Right cardiac atrium (tissue), 5 donors: ENCODE measurements at places on chromosomes 13 and 19. TPM values are rescaled to one million over a fixed set of nuclear protein-coding genes. Genes with fewer than 3 reads are reported as not detected.

- DNase-seq = peak; percentile 85
Observed at GRCh38 chr19:46624958-46625661, at the start of gene PTGIR. PTGIR (minus strand) TSS chr19:46625089; CDS start chr19:46624225, 864 bp downstream.

GRCh38 chr13:75480671-75481175 is 1.2 kb downstream of the TBC1D4 start:
- DNase-seq = peak; percentile 57

DNA sequence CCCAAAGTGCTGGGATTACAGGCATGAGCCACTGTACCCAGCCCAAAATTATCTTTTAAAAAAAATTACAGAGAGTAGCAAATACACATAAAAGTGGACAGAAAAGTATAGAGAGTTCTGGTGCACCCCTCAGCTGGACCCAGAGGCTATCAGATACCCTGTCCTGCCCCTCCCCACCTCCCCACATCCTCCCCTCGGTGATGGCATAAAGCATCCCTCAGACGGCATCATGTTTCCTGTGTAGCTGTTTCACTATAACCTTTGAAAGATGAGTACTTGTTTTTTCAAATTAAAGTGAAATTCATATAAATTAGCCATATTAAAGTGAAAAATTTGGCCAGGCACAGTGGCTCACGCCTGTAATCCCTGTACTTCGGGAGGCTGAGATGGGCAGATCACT is 20.1 kb downstream of the SLC27A1 start:
- DNase-seq = no peak

SYMPK gene
- total RNA-seq = 33.6 TPM

- DNase-seq = no peak
Observed at GRCh38 chr19:21022996-21023395, 2.5 kb downstream of the ZNF430 start.

DNA sequence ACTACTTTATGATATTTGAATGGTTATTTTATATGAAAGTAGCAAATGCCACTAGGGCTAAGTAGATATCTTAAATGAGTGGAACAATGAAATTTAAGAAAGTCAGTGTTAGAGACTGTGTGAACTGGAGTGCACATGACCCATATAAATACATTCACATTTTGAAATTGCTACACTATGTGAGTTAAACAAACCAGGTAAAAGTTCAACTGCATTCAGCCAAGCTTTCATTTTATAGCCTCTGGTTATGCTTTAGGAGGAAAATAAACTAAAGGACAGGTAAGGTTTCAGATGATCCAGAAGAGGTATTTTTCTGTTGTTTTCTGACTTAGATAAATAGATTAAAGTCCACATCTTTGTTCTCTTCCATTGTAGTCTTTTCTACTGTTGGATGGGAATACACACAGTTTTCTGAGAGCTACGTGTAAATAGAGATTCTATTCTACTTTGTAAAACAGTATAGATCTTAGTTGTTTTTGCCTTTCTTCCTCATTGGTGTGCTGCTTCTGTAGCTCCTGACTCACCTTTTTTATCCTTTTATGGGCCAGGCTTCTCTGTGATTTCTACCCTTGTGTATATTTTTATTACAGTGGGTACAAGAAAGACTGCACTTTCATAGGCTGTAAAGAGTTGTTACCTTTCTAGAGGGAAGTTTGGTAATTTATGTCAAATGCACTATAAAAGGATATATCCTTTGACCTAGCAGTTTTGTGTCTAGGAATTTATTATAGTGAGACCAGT is 54.6 kb upstream of the KCTD4 start:
- DNase-seq = no peak

DNA sequence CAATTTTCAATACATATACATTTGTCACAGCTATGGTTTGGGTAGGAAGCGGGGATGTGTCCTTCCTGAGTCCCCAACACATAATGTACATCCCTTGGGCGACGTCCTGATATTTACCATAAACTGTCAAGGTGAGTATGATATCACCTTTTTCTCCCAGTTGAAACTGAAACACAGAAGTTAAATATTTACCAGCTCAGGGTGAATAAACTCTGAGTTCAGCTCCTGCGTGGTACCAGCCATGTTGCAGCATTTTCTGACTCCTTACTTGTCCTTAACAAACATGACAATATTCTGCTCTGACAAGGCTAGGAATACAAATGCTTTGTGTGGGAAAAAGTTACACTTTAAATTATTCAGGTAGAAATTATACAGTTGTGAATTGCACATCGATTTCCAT is 294.2 kb downstream of the TEX29 start:
- no peak for DNase-seq

DNA sequence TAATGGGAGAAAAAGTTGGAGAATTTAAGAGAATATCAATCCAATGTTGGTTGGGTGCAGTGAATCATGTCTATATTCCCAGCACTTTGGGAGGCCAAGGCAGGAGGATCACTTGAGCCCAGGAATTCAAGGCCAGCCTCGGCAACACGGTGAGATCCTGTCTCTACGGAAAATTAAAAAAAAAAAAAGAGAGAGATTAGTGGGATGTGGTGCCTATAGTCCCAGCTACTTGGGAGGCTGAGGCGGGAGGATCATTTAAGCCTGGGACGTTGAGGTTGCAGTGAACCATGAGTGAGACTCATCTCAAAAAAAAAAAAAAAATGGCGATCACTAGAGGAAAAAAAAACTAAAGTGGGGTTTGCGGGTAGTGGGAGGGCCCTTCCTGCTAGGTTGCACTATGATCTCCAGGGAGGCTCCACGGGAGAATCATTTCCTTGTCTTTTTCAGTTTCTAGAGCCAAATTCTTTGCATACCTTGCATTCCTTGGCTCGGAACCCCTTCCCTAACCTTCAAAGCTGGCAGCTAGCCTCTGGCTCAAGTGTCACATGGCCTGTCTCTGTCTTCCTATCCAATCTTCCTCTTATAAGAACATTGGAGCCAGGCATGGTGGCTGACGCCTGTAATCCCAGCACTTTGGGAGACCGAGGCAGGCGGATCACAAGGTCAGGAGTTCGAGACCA is 5.8 kb upstream of the ERCC2 start:
- peak; percentile 44 for DNase-seq

DNA sequence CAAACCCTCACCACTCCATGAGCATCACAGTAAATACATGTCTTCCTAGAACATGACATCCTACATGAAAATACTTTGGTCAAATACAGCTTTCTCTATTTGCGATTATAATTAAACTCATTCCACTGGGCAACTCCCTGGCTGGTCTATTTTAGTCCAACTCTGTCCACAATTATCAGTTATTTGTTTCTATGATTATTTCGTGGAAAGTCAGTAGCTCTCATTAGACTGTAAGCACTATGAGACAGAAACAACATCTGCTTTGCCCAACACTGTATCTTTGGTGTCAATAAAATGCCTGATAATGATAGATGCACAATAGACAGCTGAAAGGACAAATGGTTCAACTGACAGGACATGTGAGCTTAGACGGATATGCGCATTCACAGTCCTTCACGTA is 292.0 kb downstream of the KLF12 start:
- no peak for DNase-seq

RUBCNL gene
- 1.4 TPM for total RNA-seq

DNA sequence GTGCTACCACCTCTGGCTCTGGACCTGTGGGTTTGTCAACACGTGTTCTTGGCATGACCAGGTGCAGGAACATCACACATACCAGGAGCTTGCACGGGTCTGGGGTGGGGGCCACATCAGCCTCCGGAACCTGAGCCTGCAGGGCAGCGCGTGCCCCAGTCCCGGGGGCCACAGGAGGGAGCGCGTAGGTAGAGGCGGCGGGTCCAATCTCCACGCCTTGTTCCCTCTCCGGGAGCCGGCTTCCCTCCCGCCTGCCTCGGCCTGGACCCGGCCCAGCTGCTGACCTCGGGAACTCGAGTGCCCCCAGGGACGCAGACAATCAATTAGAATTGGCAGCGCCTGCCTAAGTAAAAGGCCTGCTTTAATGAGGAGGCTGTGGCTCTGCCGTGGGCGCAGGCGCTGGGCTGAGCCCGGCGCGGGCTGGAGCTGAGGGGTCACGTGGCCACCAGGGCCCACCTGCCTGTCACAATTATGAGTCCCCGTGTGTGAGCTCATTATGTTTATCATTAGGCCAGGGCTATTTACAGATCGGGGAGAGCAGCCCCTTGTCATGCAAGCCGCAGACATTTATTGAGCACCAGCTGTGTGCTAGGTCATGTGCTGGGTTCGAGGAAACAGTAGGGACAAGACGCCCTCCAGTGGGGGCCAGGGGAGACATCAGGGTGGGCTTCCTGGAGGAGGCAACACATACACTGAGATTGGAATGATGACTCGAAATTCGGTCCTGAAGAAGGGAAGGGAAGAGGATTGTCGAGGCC is 32.2 kb upstream of the TNFAIP8L1 start:
- peak; percentile 46 for DNase-seq

GRCh38 chr19:4066682-4067395 is at the start of gene ZBTB7A:
ZBTB7A (minus strand) TSS chr19:4066899; CDS start chr19:4055232, 11,667 bp downstream.
- DNase-seq = peak; percentile 93
